Activated CD4-positive, CD25-positive, alpha-beta regulatory T cell treated with anti-CD3 and anti-CD28 coated beads, Interleukin-2, amount 50 U/mL, for 16 hours (primary cell): ENCODE measurements at places on chromosomes 16 and 17.

- no peak for DNase-seq
Observed at GRCh38 chr16:79767421-79768275, 167.1 kb upstream of the MAF start.

GRCh38 chr17:81346090-81346907 lies 49.0 kb upstream of the BAHCC1 start:
- peak; percentile 82 for DNase-seq

DNA sequence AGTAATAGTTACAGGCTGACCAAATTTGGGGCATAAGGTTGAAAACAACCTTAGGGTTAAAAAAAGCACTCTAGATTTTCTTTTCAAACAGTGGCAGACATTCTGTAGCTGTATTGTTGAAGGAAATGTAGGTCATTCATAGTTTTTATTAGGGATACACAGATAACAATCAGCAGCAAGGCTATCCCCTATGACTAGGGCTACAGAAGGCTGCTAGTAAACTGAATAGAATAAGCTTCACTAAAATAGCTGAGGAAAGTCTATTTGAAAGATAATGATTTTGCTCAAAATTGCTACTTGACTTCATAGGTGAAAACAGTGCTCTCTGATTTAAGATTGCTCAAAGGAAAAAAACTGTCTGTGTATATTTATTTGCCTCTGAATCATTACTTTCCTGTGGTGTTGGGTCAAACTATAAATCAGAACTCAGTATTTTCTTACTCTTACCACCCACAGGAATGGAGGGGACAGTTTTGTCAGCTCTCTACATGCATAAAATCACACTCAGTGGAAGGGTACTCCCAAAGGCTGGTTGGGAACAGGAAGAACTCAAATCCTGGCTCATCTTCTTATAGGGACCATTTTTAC lies 24.8 kb downstream of the RPGRIP1L start:
- no peak for DNase-seq

GRCh38 chr16:83744441-83744981 lies 63.3 kb upstream of the HSBP1 start:
- no peak for DNase-seq

DNA sequence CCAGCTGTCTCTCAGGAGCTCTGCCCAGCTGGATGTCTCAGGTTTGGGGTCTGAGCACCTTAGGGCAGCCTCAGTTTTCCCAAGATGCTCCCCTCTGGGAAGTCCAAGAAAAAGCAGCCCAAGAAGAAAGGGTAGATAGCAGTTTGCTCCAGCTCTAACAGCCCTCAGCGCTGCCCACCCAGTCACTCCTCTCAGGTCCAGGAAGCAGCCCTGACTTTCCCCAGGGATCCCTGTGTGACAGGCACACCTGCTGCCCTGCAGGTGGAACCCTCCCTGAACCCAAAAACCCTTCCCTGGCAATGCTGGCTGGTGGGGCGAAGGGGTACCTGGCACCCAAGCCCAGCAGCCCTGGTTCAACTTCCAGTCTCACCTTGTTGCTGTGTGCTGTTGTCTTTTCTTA lies 48.1 kb downstream of the BEAN1 start:
- no peak for DNase-seq

- DNase-seq = no peak
Observed at GRCh38 chr16:73912281-73912680, 384.3 kb upstream of the PSMD7 start.

- DNase-seq = no peak
Observed at GRCh38 chr17:2368359-2368758, 31.1 kb downstream of the SGSM2 start.

- DNase-seq = no peak
Observed at GRCh38 chr16:19307587-19308241, 22.2 kb downstream of the CLEC19A start.

GRCh38 chr17:48548523-48549280 lies 3.8 kb upstream of the HOXB2 start:
- DNase-seq = no peak

- DNase-seq = no peak
Observed at GRCh38 chr16:87297918-87298631, 19.1 kb downstream of the C16orf95 start.

DNA sequence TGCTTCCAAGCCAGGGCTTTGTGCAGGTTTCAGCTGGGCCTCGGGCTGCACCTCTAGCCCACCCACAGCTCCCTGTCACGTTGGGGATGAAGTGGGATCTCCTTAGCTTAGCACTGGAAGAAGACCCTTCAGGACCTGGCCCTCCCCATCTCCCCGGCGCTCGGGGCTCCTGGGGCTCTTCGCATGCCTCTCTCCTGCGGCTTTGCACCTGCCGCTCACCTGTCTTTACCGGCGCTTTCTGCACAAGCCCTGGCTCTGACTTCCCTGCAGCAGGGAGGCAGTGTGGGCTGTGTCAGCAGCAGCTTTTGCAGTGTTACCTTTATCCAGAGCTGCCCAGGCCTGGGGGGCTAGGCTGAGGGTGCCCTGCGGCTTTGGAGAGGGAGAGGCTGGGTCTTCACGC lies 52.3 kb downstream of the NT5M start:
- no peak for DNase-seq

DNA sequence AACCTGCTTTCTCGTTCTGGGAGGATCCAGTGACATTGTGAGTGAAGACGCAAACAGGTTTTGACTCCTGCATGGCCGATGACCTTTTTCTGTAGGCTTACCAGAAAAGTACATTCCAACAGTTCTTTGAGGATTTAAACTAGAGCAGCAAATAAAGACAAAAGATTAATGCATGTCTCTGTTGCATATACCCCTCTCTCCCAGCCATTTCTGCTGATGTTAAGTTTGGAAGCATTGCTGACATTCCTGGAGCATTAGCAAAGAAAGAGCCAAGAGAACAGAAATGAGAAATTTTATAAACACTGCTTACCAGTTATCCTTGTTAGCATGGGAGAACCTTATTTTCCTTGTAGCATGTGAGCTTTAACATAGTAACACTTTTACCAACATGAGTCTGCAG lies 49.3 kb downstream of the SIAH1 start:
- no peak for DNase-seq

DNA sequence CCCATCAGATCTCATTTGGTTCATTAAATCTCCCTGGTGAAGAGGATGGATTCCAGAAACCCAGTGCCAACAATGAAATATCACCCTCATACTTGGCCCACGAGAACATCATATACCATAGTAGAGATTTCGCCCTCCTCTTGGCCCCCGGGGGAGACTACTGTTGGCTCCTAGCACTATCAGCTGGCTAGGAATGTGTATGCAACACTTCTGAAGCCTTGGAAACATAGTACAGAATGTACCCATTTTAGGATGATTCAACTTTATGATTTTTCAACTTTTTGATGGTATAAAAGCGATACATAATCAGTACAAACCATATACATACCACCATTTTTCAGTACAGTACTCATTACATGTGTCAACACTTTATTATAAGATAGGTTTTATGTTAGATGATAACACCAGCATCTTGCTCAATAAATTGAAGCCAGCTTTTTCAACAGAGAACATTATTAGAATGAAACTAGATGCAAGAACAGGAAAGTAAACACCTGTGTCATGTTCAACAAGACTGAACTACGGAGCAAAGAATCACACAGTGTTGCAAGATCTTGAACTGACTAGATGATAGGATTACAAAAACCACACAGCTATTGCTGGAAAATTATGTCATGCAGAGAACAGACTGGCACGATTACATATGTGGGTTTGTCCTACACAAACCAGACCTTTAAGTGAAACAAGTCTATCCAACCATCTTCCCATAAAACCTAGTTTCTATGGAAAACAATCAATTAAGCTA lies 17.2 kb downstream of the RSL1D1 start:
- DNase-seq = no peak

DNA sequence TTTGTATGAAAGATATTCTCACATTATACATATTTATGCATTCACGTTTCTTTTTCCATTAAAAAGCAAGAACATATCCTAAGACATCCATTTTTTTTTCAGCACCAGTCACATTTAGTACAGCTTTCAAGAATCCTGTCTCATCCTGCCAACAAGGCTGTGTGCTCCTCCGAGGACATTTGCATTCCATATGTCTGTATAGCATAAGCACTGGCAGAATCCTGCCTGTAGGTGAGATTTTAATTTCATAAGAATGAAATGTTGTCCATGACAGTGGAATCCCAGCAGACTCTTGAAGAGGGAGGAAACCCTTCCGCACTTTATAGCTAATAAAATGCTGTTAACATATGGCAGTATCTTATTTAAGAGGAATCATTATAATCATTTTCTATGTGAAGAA lies 2.9 kb upstream of the PMP22 start:
- DNase-seq = no peak

DNA sequence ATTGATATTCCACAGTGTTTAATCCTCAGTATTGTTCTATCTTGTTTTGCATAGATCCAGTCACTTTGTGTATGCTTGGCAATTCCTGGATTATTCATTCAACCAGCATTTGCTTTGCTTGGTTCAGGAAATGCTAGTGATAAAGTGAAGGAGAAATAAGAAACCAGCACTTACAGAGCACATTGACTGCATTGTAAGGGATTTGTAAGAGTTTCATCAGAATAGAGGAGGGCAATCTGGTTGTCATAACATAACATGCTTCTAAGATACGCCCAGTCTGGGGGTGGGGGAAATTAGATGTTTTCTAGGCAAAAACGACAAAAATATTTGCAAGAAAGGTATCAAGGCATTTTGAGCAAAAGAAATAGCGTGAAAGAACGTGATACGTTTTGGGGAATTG lies 40.4 kb downstream of the TNRC6A start:
- DNase-seq = no peak

- no peak for DNase-seq
Observed at GRCh38 chr17:78665387-78665951, 88.3 kb upstream of the DNAH17 start.

DNA sequence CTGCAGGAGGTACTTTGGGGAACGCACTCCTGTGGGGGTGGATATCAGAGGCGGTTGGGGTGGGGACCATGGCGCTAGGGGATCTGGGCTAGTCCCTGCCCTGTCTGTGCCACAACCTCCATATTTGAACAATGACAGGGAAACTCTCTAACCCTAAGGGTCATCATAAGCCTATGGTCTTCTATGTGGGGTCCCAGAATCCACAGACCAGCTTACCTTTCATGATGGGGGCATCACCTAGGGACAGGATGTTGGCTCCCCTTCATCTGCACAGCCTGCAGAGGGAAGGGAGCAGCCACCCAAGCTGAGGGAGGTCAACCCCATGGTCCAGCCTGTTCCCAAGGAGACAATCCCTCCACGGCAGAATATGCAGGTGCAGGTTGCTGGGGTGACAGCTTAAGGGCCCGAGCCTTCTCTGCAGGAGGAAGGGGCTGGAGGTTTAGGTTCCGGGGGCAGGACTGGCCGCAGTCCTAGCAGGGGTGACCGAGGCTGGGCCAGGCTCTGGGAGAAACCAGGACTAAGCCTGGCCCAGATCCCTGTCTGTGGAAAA lies 1.7 kb downstream of the ORAI3 start:
- no peak for DNase-seq

GRCh38 chr17:39118674-39119419 lies 32.6 kb downstream of the PLXDC1 start:
- no peak for DNase-seq

- DNase-seq = no peak
Observed at GRCh38 chr17:36066365-36066985, 2.4 kb downstream of the CCL18 start.

- no peak for DNase-seq
Observed at GRCh38 chr17:18381158-18381952, 3.8 kb downstream of the EVPLL start.

DNA sequence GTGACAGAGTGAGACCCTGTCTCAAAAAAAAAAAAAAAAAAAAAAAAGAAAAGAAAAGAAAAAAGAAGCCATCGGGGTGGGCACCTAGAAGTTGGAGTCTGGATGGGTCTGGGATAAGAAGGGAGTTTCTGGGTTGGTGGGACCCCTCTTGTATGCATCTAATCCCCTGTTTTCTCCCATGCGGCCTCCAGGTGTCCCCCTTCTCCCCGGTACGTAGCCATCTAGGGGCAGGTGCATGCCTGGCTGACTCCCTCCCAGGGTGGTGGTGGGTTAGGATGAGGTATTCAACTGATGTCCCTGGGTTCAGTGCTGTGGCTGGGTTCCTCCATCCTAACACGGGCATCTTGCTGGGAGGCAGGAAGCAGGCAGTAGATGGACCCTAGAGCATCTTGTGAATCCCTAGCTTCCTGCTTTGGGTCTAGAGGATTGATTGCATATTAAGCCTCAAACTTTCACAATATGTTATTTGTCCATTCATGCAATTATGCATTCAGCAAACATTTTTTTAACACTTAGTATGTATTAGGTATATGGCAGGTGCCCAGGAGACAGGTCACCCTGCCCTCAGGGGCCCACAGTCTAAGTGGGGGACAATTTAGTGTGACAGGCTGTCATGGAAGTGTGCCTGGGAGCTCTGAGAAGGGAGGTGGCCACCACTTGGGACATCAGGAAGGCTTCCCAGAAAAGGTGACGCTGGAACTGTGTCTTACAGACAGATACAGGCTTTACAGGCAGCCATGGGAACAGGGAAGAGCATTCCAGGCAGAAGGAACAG lies 13.1 kb downstream of the FMNL1 start:
- no peak for DNase-seq

- DNase-seq = no peak
Observed at GRCh38 chr17:51629232-51629631, 368.9 kb downstream of the UTP18 start.

DNA sequence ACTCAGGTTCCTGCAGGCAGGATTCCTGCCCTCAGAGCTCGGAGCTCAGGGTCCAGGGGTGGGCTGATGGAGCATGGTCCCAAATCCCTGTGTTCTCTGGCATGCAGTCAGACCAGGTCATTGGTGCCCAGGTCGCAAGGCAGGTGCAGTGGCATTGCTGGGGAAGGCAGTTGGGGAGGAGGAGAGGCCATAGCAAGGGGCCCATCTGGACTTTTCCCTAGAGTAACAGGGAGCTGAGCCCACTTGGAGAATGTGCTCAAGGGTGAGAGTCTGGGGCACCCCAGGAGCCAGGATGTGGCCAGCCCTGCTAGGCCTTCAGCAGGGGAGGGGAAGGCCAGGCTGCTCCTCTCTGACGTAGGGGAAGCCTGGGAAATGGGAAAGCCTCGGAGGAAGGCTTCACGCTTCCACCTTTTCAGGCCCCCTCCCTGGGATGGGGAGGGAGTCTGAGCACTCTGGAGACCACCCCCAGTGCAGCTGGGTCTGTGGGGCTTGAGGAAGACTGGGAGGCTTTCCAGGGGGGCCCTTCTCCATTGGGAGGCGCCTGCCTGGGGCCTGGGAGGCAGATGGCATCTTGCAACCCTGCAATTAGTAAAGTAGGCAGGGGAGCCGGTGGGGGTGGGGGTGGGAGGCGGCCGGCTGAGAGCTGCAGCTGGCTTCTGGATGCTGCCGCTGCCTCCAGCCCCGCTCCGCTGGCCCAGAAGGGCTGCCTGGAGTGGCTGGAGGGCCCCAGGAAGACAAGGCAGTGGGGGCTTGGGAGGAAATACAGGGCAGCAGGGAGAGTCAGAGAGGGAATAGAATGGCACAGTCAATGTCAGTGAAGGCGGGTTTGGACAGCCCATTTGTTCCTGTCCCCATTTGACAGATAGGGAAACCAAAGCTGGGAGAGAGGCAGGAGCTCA lies 21.1 kb upstream of the DOK4 start:
- no peak for DNase-seq
